ENCODE measurements at places on chromosomes 3 and 15.

- no peak for DNase-seq
Measured at GRCh38 chr3:42745776-42746454, 27.1 kb downstream of the CCDC13 start.

GRCh38 chr3:56788521-56788920, 13.2 kb downstream of the ARHGEF3 start:
- DNase-seq: no peak

- DNase-seq: no peak
Measured at GRCh38 chr3:196938576-196938975, 3.8 kb downstream of the NCBP2 start.

DNA sequence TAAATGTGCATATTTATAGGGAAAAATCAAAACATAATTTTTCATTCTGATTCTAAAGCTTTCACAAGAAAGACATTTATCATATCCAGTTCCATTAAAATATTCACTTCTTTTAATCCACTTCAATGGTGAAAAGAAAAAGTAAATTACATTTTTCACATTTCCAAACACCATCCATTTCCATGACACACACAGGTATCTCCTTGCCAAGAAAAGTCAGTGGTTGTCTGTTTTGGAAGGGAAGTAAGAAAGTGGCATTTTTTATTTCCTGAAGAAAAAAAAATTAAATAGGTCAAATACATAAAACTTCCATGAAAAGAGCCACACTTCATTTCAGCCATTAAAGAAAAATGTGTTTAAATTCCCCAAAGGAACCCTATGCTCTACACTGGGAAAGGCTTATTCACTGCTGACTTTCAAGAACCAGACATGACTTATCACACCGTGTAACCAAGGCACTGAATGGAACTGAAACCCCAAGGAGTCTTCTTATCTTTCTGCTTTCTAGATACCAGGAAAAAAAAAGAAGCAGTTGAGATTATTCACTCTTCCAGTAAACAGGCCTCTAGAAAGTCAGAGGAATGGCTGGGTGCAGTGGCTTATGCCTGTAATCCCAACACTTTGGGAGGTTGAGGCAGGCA, 44.5 kb downstream of the OSBPL10 start:
- no peak for DNase-seq

DNA sequence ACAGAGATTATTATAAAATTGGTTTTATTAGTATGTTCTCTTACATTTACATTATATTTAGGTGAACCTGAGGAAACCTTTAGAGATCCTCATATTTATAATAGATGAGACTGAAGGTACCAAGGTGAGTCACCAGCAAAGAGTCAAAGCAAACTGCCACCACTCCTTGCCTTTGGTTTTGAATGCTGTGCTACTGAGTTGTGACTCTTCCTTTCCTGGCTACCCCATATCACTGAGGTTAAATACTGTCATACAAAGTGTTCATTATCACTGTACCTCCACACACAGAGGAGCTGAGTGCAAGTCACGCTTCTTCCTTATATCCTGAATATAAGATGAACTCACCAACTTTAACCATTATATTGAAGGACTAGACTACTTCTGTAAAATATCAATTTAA, 168.2 kb downstream of the CBLB start:
- DNase-seq: no peak

DNA sequence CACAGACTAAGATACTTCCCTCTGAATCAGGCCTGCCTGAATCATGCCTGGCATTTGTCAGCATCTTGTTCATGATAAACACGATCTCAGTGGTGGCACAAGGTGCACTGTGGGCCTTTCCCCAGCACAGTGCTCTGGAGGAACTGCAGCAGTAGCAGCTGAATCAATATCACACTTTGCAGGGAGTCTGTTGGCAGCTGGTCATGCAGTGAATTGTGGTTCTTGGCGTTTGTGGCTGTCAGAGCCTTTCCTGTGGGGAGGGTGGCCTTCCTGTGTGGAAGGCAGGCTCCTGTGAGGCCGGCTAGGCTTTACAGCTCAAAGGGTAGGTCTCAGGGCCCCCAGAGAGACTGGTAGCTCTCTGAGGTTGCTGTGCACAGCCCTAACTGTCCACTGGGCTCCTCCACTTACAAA, 54.4 kb upstream of the TLE3 start:
- DNase-seq: no peak

- no peak for DNase-seq
Measured at GRCh38 chr3:123547881-123548519, 36.9 kb downstream of the HACD2 start.

GRCh38 chr15:58486564-58486963, 54.8 kb downstream of the LIPC start:
- no peak for DNase-seq

DNA sequence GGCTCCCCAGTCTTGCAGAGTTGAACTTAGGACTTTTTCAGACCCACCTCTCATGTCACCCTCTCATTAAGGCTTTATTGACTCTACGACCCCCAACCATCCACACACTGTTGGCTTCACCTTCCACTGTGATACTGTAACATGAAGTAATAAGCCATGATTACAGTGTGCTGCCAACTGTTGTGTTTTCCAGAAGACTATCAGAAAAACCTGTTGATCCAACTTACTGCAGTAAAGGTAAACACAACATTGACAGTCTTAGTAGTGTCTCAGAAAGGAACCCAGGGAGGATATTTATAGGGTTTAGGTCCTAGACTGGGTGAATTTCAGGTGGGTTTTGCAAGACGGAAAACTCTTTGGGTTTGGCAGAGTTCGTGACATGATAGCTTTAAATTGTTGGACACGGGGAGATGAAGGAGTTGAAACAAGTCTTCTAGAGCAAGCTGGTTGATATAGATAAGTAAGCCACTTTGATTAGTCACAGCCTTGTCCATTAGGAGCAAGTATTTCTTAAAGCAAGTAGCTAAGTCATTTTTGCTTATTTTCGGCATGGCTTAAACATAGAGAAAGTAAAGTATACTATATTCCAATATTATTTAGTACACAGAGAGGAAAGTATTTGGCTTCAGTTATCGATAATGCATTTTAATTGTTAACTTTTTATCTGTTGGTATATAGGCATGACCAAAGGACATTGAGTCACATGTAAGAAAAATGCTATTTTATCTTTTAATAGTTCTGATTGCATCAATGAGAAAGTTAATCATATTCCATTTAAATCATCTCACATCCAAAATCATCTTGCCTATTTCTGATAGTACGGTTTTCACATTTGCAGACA, 2.4 kb upstream of the COL6A5 start:
- DNase-seq: no peak

GRCh38 chr3:64267721-64268604, 42.7 kb upstream of the PRICKLE2 start:
- DNase-seq: no peak

DNA sequence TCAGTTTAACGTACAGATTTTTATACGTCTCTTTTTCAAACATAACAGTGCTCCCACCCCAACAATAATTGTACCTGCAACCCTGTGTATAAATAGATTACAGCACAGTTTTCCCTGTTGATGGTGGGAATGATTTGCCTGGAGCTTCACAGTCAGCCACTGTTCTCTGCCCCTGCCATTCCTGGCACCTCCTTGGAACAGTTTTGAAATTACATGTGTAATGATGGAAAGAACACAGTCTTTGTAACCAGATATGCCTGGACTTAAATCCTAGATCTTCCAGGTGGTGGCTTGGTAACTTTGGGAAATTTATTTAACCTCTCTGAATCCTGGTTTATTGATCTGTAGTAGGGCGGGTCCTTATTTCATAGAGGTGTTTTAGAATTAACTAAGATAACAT, 27.0 kb downstream of the CRYBG3 start:
- DNase-seq: no peak

DNA sequence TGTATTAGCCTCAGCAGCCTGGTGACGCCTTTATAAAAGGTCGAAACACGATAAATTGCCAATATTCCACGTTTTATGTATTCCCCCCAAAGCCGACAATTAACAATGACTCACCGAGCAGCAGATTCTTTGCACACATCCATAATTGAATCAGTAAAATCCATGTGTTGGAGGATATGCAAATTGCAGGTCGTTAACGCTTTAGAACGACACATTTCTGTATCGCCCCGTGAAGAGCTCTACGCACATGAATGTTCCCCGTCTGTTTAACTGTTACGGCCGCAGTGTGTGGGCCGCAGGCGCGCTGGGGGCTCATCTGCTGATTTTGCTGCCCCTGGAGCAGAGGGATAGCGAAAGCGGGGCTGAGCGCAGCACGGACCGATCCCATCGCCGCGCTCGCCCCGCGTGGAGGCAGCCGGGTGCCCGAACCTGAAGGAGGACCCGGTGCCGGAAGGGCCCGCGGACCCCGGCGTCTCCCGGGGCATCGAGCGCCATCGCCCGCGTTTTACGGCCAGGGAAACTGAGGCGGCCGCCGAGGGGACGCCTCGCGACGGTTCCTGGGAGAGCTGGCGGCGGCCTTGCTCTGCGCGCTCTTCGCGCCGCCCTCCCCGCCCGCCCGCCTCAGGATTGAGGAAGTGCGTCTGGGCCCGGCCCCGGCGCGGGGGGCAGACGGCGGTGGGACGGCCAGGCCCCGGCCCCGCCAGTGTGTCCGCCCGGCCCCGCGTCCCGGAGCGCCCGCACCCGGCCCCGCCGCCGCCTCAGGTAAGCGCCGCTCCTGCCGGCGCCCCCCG, at the start of gene LRRK1:
Gene LRRK1 (plus strand): TSS at position 668 of the 791 bp plus-strand sequence. CDS start 5,276 bp downstream, outside the sequence.
- DNase-seq: peak; percentile 30

- DNase-seq: no peak
Measured at GRCh38 chr3:191696348-191696747, 235.4 kb downstream of the PYDC2 start.

- no peak for DNase-seq
Measured at GRCh38 chr3:127789051-127789450, 33.3 kb downstream of the MGLL start.

DNA sequence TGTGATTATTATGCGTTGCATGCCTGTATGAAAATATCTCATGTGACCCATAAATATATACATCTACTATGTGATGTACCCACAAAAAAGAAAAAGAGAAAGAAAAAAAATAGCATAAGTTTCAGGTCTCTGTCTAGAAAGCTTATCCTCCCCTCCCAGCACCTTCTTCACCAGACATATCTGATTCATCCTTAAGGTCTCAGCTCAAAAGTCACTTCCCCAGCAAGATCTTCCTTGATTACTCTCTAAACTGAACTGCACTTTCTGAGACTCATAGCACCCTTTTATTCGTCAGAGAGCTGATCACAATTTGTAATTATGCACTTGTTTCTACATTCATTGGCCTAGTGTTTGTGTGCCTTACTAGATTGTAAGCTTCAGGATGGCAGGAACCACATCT, 11.1 kb upstream of the PTPN9 start:
- no peak for DNase-seq

- no peak for DNase-seq
Measured at GRCh38 chr15:90049666-90050604, 48.8 kb downstream of the ZNF710 start.

GRCh38 chr3:173933113-173933512, 535.6 kb downstream of the NLGN1 start:
- no peak for DNase-seq

- no peak for DNase-seq
Measured at GRCh38 chr15:96296264-96296663, 34.2 kb upstream of the NR2F2 start.

DNA sequence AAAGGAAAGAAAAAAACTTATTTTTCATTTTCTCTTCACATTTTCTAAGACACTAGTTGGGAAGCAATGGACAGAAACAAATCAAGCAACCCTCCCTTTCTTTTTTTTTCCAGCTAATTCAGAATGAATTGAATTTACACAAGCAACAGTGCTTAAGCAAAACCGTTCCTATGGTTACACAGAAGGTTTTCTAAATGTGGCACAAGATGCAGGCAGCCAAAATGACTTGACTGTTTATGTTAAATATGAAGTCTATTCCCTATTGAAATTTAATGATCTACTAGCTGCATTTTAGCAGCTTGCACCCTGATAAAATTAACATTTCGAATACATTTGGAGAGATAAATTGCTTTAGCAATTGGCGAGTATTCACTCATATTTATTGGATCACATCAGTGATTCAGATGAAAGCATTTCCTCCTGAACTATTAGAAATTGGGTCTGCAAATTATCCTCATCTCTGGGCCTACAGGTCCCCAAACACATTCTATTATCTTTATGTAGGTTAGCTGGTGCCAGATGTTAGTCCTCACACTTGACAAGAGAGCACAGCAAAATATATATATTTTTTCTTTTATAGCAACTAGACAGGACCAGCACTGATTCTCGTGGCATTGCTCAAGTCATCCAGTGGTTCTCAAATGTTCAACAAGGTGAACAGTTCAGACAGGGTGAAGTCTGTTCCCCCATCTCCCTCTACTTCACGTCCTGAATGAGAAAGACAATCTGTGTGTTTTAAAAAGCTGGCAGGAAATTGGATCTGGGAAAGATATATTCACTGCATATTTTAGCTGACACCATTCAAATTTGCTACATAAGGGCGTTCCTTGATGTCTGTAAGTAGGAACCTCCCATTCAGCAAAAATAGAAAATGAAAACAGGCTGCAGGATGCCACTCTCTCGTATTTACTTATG, 463.6 kb upstream of the KCNMB2 start:
- no peak for DNase-seq

- DNase-seq: no peak
Measured at GRCh38 chr3:190574473-190574872, 60.6 kb downstream of the IL1RAP start.

DNA sequence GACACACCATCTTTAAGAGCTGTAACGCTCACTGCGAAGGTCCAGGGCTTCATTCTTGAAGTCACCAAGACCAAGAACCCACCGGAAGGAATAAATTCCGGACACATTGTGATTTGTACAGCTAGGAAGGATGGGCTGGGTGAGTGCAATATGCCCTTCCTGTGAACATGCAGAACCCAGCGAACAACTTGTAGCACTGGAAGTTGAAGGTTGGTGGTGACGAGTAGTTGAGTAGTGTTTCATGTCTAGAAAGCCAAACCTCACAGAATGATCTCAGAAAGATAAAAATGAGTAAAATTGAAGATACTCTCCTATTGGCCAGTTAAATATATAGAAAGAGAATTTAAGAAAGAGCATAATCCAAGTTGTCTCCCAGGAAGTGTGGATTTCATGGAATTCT, 462.2 kb upstream of the CFAP20DC start:
- DNase-seq: no peak

DNA sequence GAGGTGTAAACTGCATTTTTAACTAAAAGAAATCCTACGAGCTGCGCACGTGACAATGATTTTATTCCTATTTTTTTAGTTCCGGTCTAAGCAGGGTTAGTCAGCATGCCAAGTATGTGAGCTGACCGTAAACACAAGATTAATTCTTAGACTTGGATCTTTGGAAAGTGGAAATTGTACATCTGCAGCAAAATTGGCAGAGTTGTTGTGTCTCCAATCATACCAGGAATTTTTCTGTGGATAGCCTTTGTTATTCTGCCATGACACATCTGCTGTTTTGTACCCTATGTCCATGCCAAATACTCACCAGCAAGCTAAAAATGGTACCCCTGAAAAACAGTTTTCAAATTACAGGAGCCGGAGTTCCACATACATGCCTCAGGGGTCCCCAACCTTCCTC, 562.5 kb downstream of the UNC13C start:
- DNase-seq: no peak
